ENCODE measurements at places on chromosomes 12 and 14.
A peak's percentile ranks its signal among the peaks of the same experiment; 100 is the strongest.

- no peak for DNase-seq
Measured at GRCh38 chr12:121578230-121579189, 2.3 kb downstream of the KDM2B start.

- DNase-seq, result no peak
Measured at GRCh38 chr14:101770183-101770582, 8.7 kb downstream of the PPP2R5C start.

DNA sequence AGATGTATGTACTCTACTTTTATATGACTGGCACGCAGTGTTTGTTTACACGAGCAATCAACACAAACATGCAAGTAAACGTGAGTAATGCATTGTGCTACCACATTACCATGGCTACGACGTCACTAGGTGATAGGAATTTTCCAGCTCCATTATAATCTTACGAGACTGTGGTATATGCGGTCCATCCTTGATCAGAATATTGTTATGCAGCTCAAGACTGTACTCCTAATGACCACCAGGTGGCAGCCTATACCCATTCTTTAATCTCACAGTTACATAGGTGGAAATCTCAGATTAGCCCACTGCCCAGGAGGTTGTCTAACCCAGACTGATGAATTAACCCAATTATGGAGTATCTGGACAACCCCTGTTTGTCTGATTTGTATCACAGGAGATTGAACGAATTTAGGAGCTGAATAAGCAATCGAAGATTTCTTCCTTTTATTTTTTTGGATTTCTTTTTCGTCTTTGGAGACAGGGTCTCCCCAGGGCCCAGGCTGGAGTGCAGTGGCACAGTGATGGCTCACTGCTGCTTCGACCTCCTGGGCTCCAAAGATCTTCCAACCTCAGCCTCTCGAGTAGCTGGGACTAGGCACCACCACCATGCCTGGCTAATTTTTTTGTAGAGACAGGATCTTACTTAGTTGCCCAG lies 8.7 kb upstream of the TESPA1 start:
- peak; percentile 68 for DNase-seq

DNA sequence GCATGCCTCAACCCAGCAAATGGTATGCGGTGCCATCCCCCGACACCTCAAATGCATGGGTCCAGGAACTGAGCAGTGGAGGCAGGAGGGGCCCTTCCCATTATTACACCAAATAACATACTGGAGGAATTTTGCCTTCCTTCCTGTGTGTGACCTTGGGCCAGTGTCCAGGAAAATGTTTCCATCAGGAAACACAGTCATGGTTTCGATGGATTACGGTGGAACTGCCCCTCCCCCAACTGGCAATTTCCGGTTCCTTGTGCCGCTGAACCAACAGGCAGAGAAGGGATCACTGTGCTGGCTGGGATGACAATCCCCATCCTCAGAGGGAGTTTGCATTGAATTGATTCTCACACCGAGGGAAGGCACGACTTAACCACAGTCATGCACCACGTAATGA lies 9.1 kb upstream of the CDC42BPB start:
- no peak for DNase-seq

DNA sequence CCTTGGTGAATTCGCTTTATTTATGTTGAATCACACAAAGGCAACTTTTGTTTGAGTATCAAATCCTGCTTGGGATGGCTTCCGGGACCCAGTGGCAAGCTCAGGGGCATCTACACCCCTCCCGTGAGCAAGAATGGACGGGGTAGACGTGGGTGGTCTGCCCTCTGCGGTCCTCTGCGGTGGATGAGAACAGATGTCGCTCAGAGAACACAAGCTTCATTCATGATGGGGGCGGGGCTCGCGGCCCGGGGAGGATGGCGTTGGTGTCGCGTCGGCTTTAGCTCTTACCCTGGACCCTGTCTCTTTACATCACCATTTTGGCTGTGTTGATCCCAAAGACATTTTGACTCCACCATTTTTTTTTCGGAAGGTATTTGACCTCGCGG lies 158.5 kb upstream of the RTL1 start:
- no peak for DNase-seq

DNA sequence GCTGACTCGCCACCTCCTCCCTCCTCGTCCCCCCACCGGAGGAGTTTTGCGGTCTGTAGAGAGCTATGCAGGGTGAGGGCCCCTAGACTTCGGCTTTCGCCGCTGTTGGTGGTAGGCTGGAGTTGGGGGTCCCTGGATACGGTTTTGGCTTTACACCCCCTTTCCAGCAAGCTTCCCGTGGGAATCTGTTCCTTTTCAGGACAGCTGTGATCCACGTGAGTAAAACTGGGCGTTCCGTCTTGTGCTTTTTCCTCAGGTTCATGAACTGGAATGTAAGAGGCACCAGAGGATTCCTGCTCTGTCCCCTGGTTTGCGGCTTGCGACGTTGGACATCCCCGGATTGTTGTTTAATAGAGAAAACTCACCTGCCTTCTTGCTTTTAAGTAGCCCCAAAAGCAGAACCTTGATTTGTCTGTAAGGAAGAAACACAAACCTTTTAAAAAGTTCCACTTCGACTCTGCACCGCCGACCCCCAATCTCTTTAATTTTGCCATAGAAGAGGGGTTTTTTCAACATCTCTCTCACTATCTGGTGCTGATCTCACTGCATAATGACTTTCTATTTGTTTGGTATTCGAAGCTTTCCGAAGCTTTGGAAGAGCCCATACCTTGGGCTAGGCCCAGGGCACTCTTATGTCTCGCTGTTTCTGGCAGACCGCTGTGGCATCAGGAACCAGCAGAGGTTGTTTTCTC lies 490 bp downstream of the PRORP start:
- peak; percentile 62 for DNase-seq

DNA sequence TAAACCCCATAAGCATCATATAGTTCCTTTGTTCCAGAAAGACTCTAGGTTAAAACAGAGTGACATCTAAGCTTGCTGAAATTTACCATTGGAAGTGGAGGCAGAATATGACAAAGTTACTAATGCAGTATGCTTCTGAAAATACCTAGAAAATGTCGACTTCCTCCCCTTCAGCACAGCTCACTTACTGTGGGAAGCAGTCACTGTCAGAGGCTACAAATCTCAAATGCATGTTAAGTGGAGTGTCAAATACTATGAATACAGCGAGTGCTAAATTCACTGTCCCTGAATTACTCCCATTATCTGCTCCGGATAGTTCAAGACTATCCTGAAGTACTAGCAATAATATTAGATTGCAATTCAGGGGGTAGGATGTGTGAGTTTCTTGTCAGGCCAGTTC lies 1454.6 kb downstream of the AACS start:
- no peak for DNase-seq

GRCh38 chr14:102320033-102320660 lies 601 bp downstream of the ZNF839 start:
- peak; percentile 12 for DNase-seq

- DNase-seq, result no peak
Measured at GRCh38 chr12:58378028-58378427, 436.7 kb downstream of the ATP23 start.

- DNase-seq, result no peak
Measured at GRCh38 chr14:104898870-104899510, 25.7 kb upstream of the PLD4 start.

- no peak for DNase-seq
Measured at GRCh38 chr12:7160183-7160582, 29.3 kb upstream of the PEX5 start.

GRCh38 chr14:59208224-59208814 lies 19.9 kb downstream of the DAAM1 start:
- peak; percentile 26 for DNase-seq

GRCh38 chr14:61491876-61492434 lies 170.6 kb downstream of the PRKCH start:
- no peak for DNase-seq

DNA sequence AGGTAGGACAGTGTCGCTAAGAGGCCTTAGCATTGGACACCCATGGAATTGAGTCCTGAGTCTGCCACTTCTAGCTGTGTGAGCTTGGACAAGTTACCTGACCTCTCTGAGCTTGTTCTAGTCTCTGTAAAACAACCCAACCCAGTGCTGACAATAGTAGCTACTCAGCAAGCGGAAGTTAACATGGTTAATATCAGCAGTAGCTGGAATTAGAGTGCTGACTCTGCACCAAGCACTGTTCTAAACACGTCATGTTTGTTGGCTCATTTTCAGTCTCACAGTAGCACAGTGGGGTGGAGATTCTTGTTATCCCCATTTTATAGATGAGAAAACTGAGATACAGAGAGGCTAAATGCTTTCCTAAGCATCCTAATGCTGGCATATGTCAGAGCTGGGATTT lies 47.5 kb upstream of the RIN3 start:
- DNase-seq, result no peak

DNA sequence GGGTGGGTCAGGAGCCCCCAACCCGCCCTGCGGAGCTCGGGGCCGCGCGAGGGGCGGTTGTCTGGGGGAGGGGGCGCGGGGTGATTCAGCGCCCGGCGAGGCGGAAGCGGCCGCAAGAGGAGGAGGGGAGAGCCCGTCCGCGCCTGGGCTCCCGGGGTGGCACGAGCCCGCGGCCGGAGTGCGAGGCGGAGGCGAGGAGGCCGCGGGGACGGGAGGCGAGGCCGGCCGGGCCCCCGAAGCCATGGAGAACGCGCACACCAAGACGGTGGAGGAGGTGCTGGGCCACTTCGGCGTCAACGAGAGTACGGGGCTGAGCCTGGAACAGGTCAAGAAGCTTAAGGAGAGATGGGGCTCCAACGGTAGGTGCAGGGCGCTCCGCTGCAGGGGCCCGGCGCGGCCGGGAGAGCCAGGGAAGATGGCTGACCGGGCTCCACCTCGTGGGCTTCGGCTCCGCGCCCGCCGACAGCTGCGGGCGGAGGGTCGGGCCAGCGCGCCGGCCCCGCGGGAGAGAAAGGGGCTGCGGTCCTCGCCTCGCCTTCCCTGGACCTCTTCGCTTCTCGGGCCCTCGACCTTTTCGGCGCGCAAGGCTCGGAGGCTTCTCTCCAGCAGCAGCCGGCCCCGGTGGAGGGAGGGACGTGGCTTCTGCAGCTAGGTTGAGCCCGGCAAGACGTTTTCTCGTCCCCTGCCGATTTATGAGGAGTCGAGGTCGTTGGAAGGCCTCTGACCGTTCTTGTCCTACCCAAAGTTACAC lies 677 bp downstream of the ATP2A2 start:
- no peak for DNase-seq

GRCh38 chr12:109994401-109995175 lies 1.6 kb downstream of the GIT2 start:
- DNase-seq, result peak; percentile 39

- no peak for DNase-seq
Measured at GRCh38 chr12:54025499-54026405, 2.5 kb upstream of the HOXC6 start.

DNA sequence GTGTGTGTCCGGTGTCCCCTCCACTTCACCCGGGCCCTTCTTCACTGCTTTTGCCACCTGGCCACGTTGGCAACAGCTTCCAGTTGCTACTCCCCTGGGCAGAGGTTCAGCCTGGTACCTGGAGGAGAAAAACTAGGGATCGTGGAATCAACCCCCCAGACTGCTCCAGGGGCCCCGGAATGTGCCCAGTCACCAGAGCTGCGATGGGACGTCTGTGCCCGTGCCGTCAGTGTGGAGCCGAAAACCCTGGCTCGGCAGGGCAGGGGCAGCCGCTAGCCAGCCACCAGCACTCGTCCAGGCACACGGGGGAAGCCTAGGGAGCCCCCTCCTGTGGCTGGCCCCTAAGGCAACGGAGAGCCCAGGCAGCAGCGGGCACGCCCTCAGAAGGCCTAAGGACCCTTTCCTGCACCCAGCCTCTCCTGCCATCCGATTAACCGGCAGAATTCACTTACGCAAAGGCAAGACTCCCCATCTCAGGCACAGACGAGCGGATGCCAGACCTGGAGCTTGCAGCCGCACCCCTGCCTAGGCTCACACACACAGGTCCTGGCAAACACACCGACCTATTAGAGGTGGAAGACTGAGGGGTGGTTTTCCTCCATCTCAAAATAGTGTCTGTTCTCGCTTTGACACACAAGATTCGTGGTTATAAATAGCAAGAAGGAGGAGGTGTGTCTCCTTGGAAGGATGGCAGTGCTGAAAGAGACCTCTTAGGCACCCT lies 62.6 kb downstream of the FBXL14 start:
- DNase-seq, result no peak

- no peak for DNase-seq
Measured at GRCh38 chr14:99883866-99884650, 90.8 kb downstream of the EML1 start.

DNA sequence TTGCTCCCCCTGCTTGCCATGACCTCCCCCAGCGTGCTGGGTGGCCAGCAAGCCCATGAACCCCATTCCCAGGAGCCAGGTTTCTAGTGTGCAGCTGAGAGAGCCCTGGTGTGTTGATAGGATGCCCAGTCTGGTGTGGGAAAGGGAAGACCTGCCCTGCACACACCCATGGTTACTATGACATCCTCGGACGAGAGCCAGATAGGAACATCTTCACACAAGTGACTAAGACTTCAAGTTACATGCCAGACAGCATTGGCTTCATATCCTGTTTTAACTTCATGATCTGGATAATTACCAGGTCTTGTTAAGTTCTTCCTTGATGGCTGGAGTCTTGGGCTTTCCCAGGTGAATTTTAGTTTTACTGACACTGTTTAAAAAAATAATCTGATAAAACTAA lies 196.6 kb upstream of the EGLN3 start:
- DNase-seq, result no peak

GRCh38 chr14:22660654-22661053 lies 16.5 kb upstream of the OR6J1 start:
- DNase-seq, result no peak

DNA sequence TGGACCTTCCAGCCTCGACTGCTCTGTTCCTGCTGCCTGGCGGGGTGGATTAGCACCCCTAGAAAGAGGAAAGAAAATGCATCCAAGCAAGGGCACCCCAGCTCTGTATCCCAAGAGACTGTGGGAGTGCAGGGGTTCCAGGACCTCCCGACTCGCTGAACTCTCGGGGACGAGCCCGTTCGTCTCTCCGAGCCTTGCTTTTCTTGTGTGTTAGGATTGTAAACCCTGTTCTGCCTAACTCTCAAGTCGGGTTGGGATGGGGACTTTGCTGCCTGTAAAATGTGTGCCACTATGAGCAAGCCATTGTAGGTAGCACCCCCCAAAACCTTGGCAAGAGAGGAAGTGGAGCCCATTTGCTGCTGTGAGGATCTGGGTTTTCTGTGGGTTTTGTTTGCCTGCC lies 73.2 kb upstream of the VRK1 start:
- no peak for DNase-seq

DNA sequence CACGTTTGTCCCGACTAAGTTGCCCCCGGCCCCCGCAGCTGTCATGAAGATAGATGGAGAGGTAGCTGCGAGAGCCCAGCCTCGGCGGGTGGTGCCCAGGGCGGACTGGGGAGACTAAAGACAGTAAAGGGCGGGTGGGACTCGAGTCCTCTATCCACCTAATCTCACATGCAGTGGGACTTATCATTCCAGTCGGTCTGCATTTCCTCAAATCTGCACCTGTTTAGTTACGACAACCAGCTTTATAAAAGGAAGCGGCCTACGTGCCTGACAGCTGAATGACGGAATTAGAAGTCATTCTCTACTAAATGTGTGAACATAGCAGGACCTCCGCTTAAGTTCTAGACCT lies 109.8 kb upstream of the EGLN3 start:
- DNase-seq, result no peak

- no peak for DNase-seq
Measured at GRCh38 chr12:54005531-54005852, 3.3 kb upstream of the HOXC8 start.

Measured in bronchial epithelial cell (primary cell).